Amniotic epithelial cell (primary cell): ENCODE measurements at places on chromosomes 2 and 18.

DNA sequence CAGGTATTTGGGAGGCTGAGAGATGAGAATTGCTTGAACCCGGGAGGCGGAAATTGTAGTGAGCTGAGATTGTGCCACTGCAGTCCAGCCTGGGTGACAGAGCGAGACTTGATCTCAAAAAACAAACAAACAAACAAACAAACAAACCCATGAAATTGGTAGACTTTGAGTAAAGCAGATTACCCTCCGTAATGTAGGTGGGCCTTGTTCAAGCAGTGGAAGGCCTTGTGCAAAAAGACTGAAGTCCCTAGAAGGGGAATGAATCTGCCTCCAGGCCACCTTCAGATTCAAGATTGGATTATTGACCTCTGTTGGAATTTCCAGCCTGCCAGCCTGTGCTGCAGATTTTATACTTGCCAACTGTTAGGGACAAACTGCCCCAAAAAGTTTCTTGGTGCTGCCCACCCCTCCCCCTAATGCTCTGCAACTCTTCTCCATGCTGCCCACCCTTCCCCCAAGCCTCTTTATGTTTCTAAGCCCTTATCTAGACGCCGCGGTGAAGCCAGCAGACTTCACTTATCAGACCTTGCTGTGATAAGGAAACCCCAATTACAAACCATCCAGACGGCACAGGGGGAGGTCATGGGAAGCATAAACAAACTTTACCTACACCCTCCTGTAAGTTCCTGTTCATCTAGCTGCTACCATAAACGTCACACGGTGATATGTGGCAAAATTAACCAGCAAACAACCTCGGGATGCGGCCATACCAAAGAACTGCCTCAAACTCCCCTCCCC lies 17.0 kb downstream of the CYP27A1 start:
- peak; percentile 95 for DNase-seq

DNA sequence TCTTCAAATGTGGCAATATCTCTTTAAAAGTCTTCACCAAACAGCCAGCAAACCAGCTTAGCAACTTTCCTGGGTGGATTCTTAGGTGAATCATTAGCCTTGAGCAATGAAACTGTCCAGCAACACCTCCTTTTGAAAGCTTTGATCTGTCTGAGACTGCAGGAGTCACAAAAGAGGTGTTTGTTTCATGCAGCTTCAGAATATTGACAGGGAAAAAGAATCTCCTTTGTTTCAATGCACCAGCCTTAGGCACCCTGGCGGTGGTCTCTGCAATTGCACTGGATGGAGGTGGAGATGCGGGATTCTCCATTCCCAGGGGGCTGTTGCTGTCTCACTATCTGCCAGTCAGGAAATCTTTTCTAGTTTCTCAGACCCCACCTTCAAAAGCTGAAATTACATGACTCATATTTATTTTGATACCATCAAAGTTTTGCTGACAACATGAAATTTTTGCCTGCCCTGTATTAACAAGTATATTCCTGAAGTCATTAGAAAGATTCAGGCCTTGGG lies 76.0 kb upstream of the DSG1 start:
- DNase-seq, result peak; percentile 82

- no peak for DNase-seq
Measured at GRCh38 chr2:86480105-86480504, 38.9 kb downstream of the KDM3A start.

- DNase-seq, result peak; percentile 29
Measured at GRCh38 chr2:240983361-240983995, 14.9 kb upstream of the SNED1 start.

GRCh38 chr2:168015274-168015953 lies 232.0 kb downstream of the STK39 start:
- DNase-seq, result no peak

GRCh38 chr18:25560369-25560768 lies 208.4 kb upstream of the ZNF521 start:
- DNase-seq, result no peak

DNA sequence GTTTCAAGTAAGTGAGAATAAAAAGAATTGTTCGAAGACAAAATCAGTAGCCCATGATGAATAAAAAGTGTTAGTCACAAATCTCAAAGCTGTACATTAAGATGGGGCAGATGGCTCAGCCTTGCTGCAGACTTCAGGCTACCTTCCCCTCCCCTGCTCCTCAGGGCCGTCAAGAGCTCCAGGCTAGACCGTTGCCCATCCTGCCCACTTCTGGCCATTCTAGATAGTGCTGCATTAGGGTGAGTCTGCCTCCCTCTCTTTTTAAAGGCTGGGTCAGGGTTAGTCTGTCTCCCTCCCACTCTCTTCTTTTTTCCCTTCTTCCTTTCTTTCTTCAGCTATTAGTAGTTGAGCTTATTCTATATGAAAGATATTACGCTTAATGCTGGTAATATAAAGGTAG lies 86.0 kb downstream of the MAPRE2 start:
- peak; percentile 32 for DNase-seq

DNA sequence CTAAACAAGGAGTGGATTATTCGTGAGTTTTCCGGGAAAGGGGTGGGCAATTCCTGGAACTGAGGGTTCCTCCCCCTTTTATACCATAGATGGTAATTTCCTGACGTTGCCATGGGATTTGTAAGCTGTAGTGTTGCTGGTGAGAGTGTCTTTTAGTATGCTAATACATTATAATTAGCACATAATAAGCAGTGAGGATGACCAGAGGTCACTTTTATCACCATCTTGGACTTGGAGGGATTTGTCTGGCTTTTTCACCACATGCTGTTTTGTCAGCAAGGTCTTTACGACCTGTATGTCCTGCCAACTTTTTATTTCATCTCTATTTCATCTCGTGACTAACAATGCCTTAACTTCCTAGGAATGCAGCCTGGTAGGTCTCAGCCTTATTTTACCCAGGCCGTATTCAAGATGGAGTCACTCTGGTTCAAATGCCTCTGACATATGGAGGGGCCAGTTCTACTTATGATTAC lies 124.8 kb upstream of the B3GNT2 start:
- DNase-seq, result peak; percentile 9

DNA sequence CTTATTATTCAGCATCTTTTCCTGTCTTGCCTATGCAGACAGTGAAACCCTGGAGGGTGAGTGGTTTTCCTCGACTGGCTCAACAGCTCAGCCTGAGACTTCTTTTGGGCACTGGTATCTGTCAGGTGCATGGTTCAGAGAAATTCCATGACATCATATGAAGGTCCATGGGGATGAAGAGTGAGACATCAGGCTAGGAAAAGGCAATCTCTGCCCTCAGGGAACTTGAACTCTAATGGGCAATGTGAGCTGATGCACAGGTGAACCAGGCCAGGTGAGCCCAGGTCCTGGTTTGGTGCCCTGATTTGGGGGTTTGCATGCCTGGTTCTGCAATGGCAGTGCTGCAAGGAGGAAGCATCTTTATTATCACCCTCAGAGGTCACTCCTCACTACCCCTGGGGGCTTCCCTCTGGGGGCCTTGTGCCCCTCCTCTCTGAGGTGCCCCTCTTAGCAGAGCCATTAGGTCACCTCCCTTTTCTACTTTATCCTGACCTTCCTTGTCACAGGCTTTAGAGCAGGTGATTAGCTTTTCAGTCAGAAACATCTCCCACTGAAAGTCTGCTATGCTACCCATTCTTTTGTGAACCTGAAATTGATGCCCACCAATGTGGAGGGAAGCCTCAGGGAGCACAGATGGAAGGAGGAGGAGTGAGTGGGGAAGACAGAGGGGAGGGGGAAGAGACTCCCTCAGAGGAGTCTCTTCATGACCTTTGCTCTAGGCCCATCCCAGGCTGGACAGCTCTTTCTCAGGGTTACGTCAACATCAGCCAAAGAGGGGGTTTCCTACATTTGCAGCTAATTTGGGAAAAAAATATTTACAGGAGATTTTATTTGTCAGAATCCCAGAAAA lies 47.3 kb downstream of the MERTK start:
- DNase-seq, result no peak

GRCh38 chr2:65374575-65374974 lies 57.8 kb downstream of the SPRED2 start:
- DNase-seq, result no peak

GRCh38 chr2:10413991-10414451 lies 34.1 kb downstream of the ODC1 start:
- DNase-seq, result peak; percentile 56

DNA sequence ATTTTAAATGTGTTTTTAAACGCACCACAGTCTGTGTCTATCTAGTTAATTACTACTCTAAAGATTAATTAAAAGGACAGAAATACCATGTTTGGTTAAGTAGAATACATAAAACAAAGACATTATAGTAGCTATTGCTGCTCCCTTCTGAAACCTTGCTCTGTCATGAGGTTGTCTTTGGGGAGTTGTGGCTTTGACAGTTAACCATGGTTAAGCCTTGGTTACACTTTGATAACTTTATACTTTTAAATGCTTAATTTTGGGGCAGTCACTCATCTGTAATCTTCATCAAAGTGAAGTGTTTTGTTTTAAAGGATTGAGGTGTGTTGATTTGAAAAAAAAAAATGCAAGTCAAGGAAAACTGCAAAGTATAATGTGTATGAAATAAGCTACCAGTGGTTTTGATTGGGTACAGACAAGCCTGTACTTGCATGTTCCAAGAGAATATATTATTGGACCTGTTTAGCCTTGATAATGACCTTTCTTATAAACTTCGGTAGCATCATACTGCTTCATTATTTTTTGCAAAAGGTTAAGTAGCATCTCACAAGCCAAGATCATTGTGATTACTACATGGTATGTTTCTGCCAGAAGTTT lies 29.8 kb upstream of the TBR1 start:
- DNase-seq, result no peak

- no peak for DNase-seq
Measured at GRCh38 chr2:187171318-187171717, 276.7 kb downstream of the CALCRL start.

GRCh38 chr2:63870679-63871078 lies 29.0 kb downstream of the UGP2 start:
- DNase-seq, result no peak

DNA sequence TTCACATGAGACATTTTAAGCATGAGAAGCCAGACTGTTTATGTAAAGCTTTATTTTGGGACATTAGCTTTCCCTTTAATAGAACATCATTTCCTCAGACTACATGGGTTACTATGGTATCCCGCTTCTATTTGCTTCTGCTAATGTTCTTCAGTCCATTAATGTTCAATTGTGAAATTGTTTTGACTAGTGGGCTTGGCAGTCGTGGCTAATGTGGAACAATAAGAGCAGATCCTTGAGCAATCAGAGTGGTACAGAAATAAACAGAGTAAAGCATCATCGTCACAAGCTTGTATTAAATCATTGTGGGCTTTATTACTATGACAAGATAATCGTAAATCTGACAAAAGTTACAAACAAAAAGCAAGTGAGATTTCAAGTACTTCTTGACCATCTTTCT lies 60.2 kb downstream of the PDE1A start:
- DNase-seq, result peak; percentile 100

GRCh38 chr2:221716426-221717303 lies 144.6 kb upstream of the EPHA4 start:
- DNase-seq, result peak; percentile 3

- DNase-seq, result no peak
Measured at GRCh38 chr2:66846887-66847286, 412.0 kb downstream of the MEIS1 start.

DNA sequence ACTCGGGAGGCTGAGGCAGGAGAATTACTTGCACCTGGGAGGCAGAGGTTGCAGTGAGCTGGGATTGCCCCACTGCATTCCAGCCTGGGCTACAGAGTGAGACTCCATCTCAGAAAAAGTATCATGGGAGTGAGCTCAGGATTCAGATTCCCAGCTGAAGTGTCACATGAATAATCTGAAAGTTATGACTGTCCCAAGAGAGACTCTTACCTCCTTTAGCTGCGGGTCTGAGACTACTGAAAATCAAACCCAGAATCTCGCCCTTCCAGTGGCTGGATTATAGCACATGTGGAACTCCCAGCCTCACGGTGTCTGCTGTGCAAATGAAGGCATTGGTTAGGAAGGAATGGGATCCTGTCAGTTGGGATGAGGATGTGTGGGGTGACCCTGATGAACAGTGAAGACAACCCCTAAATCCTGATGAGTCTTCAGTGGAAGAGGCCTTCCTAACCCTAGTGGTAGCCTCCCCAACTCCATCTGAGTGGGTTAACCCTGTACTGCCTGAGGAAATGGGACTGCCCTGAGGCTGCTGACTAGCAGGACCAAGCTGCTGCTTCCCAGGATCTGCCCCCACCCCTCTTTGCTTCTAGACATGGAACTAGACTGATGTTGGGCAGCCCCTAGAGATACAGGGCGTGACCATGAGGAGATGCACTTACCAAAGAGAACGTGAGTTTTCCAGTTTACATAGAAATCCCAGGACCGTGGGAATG lies 16.5 kb downstream of the BOK start:
- no peak for DNase-seq

DNA sequence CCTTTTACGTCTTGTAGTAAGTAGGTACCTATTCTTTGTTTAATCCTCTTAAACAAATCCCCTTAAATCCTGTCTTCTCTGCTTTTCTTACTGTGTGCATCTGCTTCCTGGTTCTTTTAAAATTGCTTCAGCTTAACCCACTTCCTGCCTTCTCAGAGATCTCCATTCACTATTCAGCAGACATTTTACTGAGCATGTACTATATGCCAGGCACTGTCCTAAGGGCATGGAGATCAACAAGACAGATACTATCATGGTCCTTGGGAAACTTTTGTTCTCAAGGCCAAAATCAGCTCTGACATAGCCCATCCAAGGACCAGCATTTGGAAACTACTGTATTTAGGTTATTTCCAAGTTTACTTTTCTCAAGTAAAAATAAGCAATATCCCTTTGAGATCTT lies 227.5 kb downstream of the TPGS2 start:
- no peak for DNase-seq

DNA sequence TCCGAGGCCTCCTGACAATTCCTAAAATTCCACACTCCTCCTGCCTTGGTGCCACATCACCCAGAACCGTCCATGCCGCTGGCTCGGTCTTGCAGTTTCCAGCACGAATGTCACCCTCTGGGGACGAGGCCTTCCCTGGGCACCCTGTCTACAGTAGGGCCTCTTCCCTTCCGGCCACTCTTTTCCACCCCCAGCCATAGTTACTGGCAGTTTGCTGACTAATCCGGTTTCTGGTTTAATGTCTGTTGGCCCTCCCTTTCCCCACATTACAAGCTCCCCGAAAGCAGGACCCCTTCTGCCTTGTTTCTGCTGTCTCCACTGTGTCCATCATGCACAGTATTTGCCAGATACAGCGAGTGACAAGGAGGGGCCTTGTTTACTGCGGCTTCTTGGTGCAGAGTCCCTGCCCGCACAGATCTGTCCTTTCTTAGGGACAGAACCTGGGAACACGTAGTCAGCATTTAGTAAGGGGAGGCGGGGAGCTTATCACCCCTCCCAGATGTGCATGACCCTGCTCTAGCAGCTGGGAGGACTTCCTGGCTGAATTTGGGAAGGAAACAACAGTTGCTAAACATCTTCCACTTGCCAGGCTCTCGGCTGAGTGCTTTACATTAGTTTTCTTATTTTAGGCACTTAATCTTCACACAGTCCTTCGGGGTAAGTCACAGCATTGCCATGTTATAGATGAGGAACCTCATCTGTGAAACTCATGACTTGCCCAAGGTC lies 23.6 kb upstream of the CATIP start:
- peak; percentile 57 for DNase-seq

- no peak for DNase-seq
Measured at GRCh38 chr2:177289824-177290628, 25.5 kb upstream of the NFE2L2 start.
